ENCODE measurements at places on chromosomes 16 and 17. TPM values are rescaled to one million over a fixed set of nuclear protein-coding genes. Genes with fewer than 3 reads are reported as not detected.

The CD79B gene
- total RNA-seq, result not detected

The ZNF319 gene
- total RNA-seq, result 17.4 TPM

The ZSCAN10 gene
- total RNA-seq, result 0.03 TPM

The TM4SF5 gene
- 1.0 TPM for total RNA-seq

The CNGB1 gene
- total RNA-seq, result 0.40 TPM

The SUPT6H gene
- 75.2 TPM for total RNA-seq

The P2RX1 gene
- not detected for total RNA-seq

The LYRM1 gene
- total RNA-seq, result 37.2 TPM

The HCRT gene
- 0.25 TPM for total RNA-seq

The RAPGEFL1 gene
- 2.8 TPM for total RNA-seq

The TNFAIP1 gene
- total RNA-seq, result 52.7 TPM

The KRTAP4-6 gene
- not detected for total RNA-seq

The MYH1 gene
- not detected for total RNA-seq

The VAT1L gene
- not detected for total RNA-seq

The CRYBA1 gene
- not detected for total RNA-seq

The KLHDC4 gene
- total RNA-seq, result 34.6 TPM

The RECQL5 gene
- total RNA-seq, result 28.3 TPM

The UMOD gene
- total RNA-seq, result not detected

The RPRML gene
- 1.0 TPM for total RNA-seq

The FNDC8 gene
- total RNA-seq, result not detected

The ARHGAP27 gene
- total RNA-seq, result 15.5 TPM

The SOX15 gene
- 0.39 TPM for total RNA-seq

The MYH2 gene
- total RNA-seq, result not detected

The RND2 gene
- total RNA-seq, result 0.13 TPM

The TBC1D28 gene
- not detected for total RNA-seq

The DNAAF1 gene
- 0.20 TPM for total RNA-seq

The BCL6B gene
- not detected for total RNA-seq

The KCNAB3 gene
- total RNA-seq, result 3.1 TPM

The SNX20 gene
- total RNA-seq, result not detected

The GUCY2D gene
- total RNA-seq, result not detected

The ZNF629 gene
- 15.1 TPM for total RNA-seq

The CCL2 gene
- total RNA-seq, result 24.8 TPM

The RNF222 gene
- not detected for total RNA-seq

The ZDHHC1 gene
- total RNA-seq, result 7.6 TPM

The SUMO2 gene
- 369 TPM for total RNA-seq

The ENO3 gene
- total RNA-seq, result 49.1 TPM

Data from A549 treated with CORT108297 at 1 μM for 4 hours (cell line).